ENCODE measurements at places on chromosomes 5 and 9.
A peak's percentile ranks its signal among the peaks of the same experiment; 100 is the strongest.

GRCh38 chr5:77867194-77867691 lies 91.1 kb upstream of the TBCA start:
- DNase-seq, result no peak

DNA sequence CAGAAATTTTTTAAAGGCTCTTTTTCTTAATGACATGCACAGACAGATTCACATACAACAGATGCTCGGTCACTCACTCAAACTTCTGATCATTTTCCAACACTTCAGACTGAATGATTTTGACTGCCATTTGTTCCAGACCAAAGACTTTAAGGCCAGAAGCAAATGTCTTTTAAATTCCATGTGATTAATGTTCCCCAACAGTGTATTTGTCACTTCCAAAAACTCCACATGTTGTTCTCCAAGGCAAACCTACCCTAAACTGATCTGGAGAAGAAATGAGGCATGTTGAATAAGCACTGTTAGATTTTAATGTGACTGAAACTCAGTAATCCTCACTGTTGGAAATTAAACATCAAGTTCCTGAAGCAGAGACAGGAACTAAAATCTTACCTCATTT lies 366.7 kb downstream of the GABRG2 start:
- no peak for DNase-seq

- DNase-seq, result no peak
Observed at GRCh38 chr9:114347675-114348074, 18.0 kb downstream of the ORM2 start.

GRCh38 chr5:132506094-132506692 lies 15.6 kb upstream of the IRF1 start:
- no peak for DNase-seq

GRCh38 chr9:8686516-8686915 lies 886.9 kb upstream of the DMAC1 start:
- DNase-seq, result no peak

GRCh38 chr9:15310107-15310850 lies 3.3 kb upstream of the TTC39B start:
- DNase-seq, result no peak

GRCh38 chr5:155878991-155879575 lies 447.9 kb upstream of the SGCD start:
- DNase-seq, result no peak

DNA sequence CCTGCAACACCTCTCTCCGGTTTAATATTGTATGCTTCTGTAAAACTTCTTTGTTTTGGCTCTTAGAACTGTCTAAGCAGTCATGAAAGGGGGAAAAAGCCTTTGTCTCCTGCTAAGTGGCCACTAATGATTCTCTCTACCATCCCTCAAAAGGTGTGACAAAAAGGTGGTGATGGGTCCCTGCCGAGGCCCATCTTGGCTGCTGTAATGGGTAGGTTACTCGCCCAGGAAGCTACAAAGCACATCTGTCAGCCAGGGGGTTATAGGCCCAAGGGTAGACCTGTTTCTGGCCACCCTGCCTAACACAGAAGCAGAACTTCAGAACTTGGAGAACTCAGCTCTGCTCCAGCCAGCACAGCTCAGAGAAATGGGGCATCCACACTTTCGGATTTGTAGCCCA lies 1.6 kb downstream of the FAM219A start:
- DNase-seq, result no peak

DNA sequence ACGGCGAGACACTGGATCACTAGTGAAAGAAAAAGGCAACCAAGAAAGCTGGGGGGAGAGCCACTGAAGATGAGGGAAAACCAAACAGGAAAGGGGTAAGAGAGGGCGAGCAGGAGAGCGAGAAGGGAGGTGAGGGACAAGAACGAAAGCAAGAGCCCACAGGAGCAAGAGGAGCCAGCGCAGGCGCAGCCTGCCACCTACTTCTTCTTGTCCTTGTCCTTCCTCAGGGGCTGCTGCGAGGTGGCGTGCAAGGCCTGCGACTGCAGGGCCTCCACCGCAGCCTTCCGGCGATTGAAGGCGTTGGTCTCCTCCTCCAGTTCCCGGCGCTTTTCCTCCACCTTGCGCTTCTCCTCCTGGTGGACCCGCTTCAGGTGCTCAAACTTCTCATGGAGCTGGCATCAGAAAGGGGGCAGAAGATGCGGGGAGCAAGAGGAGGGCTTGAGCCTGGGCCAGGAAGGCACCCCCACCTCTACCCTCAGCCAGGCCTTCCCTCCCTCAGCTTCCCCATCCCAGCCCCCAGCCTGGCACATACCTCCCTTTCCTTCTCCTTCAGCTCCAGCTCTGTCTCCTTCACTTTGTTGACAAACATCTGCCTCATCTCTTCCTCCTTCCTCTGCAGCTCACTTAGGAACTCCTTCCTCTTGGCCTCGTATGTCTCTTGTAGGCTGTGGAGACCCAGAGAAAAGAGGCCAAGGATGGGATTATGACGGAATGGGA lies 13.5 kb downstream of the CCNI2 start:
- DNase-seq, result no peak

DNA sequence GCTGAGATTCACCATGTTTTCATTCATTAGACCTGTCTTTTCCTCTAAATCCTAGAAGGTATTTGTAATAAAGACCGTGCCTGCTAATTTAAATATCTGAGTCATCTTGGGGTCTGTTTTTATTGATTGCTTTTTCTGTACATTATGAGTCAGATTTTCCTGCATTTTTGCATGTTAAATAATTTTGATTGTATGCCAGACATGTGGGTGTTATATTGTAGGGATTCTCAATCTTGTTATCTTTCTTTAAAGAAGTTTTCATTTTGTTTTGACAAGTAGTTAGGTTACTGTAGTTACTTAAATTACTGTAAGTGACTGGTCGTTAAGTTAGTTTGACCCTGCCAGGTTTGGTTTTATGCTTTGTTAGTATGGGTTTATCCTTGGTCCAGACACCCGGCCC lies 35.1 kb downstream of the EXOSC2 start:
- no peak for DNase-seq

GRCh38 chr5:100406640-100407039 lies 128.5 kb upstream of the FAM174A start:
- peak; percentile 0 for DNase-seq

- no peak for DNase-seq
Observed at GRCh38 chr9:79257228-79257781, 314.5 kb upstream of the TLE4 start.

DNA sequence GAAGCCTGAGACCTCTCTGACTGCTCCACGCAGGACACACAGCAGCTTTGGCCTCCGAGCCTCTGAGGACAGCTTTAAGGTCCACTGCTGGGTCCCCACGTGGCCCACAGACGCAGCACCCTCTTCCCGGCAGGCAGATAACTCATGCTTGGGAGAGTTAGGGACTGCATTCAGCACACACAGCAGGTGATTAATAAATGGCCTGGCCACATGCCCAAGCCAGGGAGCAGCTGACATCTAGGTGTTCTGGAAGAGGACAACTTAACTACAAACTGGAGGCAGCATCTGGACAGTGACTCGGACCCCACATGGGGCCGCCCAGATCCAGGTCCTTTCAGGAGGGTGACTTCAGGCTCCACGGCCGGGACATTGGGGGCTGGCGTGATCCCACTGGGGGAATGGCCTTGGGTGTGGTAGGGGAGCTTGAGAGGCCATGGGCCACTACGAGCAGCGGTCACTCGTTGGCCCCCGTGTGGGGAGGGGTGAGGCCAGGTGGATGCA lies 11.3 kb downstream of the NINJ1 start:
- peak; percentile 38 for DNase-seq

DNA sequence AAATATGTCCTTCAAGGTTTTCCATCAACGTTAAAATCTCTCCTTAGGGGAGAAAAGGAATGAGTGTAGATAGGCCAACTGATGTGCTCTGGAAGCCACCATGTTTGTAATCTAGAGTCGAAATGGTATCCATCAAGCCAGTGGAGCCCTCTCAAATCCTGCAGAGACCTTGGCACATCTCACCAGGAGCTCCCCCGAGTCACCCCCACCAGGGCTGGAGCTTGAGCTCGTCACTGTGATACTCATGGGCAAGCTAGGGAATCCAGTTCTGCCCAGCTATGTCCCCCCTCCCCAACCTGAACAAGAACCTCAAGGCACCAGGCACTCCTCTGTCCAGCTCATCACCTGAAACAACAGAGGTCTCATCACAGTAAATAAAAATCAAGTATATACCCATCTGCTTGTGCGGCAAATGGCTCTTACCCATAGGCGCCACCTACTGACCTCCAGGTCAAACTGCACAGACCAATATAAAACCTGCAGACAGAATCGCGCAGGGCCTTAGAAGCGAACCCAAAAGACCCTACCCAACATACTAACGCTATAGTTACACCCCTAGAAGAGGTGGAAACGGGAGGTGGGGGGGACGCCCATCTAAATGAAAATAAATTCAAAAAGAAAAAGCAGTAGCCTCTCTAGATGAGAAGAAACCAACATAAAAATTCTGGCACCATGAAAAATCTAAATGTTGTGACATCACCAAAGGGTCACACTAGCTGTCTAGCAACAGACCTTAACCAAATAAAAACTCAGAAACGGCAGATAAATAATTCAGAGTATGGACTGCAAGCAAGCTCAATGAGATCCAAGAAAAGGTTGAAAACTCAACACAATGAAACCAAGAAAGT lies 75.0 kb downstream of the TTC39B start:
- DNase-seq, result peak; percentile 32

DNA sequence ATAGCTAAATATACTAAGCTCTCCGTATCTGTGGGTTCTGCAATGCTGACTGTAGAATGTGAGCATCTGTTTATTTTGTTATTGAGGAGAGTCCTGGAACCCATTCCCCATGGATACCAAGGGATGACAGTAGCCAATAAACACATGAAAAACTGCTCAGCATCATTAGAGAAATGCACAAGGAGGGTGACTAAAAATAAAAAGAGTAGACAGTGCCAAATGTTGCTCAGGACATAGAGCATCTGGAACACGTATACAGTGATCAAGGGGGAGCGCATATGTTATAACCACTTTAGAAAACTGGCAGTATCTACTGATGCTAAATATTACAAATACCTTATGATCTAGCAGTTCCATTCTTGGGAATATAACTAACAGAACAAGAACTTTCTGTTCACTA lies 31.0 kb downstream of the MARCHF6 start:
- no peak for DNase-seq

GRCh38 chr5:75363726-75364495 lies 26.9 kb downstream of the HMGCR start:
- DNase-seq, result peak; percentile 13

- no peak for DNase-seq
Observed at GRCh38 chr9:107650321-107650720, 160.8 kb upstream of the KLF4 start.

DNA sequence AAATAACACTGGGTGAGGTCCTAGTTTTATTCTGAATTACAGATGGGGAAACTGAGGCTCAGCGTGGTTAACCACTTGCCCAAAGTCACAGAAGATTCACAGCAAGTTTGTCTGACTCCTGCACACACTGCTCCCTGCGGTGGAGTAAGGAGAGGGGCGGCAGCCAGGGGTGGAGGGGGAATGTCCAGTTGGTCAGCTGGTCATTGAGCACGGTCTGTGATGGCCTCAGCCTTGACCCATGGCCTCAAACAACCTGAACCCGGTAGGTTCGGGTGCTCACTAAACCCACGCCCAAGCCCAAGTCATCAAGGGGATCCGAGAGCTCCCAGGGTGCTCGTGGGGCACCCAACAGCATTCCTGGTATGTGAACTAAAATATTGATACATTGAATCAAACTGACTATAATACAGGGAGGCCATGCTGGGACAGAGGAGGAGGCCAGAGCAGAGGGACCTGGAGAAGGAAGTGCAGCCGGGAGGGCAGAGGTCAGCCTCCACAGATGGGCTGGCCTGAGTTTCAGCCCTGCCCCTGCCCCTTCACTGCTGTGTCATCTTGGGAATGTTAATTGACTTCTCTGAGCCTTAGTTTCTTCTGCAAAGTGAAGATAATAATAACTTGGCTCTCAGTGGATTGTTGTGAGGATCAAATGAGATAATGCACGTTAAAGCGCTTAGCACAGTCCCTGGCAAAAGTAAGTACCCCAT lies 3.6 kb upstream of the IL17B start:
- DNase-seq, result no peak

- DNase-seq, result no peak
Observed at GRCh38 chr5:145859897-145860296, 12.9 kb downstream of the GRXCR2 start.

- DNase-seq, result no peak
Observed at GRCh38 chr9:136590821-136591752, 45.2 kb upstream of the NOTCH1 start.

- DNase-seq, result no peak
Observed at GRCh38 chr9:6758248-6758497, 400 bp downstream of the KDM4C start.

GRCh38 chr9:135976944-135977343 lies 15.8 kb upstream of the UBAC1 start:
- DNase-seq, result no peak

DNA sequence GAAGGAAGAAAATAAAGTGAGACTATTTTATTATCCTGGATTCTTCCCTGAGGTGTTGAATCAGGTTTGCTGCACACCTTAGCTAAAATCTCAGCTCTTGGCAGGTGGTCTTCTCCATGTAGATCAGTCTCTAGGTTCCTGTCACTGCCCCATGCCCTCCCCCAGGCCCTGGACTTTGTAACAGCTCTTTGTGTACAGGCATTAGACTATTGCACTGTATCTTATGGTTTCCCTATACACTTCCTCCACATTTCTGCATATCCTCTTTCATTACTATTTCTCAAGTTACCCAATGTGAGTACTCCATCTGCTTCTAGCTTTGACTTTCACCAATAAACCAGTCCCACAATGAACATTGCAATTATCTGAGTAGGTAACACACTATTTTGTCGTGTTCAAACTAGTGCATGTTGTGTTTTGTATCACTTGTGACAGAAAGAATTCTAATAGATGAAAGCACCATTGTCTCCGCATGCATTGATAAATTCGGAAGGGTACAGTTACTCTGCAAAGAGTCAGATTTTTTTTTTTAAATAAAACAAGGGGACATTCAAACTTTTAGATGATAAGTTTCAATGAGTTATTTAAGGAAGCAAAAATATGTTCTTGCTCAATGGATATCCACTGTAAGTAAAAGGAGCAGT lies 1348.7 kb upstream of the C9orf72 start:
- no peak for DNase-seq

DNA sequence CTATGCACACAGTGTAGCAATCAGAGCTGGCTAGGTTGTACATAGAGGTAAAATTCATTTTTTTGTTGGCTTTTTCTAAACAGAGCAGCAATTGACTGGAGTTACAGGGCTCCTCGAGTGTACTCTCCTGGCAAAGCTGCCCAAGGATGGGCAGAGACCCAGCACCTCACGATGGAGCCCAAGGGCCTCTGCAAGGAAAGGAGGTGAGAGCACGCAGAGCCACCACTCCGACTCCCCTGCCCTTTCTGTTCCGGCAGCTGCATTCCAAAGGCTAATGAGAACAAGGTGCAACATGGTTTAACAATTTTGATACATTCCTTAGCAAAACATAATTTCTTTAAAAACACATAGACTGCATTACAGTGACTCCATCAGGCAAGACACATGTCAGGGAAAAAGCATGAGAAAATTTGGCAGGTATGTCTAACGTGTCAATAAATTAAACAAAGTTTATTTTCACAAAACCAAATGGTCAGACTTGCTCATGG lies 47.5 kb downstream of the SAXO1 start:
- no peak for DNase-seq
